ENCODE measurements at places on chromosomes 4 and X. TPM values are rescaled to one million over a fixed set of nuclear protein-coding genes. Genes with fewer than 3 reads are reported as not detected.

Gene COL4A6
- total RNA-seq = 66.6 TPM

GRCh38 chr4:112127803-112128202 is 17.5 kb upstream of the FAM241A start:
- DNase-seq = no peak

Gene PSAPL1
- total RNA-seq = 0.38 TPM

DNA sequence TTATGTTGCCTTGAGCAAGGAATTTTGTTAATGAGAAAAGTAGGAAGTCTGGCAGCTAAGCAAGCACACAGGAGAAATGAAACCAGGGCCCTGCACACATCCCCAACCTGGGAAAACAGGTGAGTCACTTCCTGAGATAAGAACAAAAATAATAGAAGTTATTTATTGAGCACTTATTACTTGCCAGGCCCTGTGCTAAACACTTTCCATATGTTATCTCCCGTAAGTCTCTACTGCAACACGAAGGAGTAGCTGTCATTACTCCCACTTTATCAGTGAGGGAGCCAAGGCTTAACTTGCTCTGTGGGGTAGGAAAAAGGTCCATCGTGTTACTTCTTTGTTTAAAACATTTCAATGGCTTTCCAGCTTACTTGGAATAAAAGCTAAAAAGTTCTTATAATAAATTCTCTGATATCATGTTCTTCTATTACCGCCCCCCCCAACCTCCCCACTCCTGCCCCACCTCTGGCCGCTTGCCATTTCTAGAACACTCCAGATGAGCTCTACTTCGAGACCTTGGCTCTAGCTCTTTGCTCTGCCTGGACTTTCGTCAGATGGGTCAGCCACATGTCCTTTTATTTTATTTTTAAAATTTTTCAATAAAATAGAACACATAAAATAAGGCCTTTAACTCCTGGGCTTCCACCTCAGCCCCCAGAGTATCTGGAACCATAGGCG is 36.3 kb upstream of the PLAC8 start:
- DNase-seq = no peak

Gene MAGEE2
- total RNA-seq = not detected

DNA sequence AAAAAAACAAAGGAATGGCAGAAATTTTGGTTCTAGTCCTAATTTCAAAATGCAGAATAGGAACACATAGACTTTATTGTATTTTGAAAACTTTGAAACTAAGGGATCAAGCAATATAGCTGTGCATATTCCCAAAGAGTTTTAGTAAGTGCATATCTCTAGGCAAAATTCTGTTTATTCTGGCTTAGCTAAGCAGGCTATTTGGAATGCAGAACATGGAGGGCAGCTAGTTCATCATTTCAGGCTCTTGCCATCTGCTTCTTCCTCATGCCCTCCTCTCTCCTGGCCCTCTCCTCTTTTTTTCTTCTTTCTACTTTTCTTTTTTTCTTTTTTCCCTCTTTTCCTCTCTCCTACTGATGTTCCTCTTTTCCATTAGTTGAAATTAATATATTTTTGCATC is 12.0 kb upstream of the IL13RA2 start:
- DNase-seq = no peak

Data from progenitor cell of endocrine pancreas (in vitro differentiated cells).